ENCODE measurements at places on chromosomes 16 and 17.

GRCh38 chr17:31787857-31788570, 71.0 kb downstream of the COPRS start:
- DNase-seq = no peak

DNA sequence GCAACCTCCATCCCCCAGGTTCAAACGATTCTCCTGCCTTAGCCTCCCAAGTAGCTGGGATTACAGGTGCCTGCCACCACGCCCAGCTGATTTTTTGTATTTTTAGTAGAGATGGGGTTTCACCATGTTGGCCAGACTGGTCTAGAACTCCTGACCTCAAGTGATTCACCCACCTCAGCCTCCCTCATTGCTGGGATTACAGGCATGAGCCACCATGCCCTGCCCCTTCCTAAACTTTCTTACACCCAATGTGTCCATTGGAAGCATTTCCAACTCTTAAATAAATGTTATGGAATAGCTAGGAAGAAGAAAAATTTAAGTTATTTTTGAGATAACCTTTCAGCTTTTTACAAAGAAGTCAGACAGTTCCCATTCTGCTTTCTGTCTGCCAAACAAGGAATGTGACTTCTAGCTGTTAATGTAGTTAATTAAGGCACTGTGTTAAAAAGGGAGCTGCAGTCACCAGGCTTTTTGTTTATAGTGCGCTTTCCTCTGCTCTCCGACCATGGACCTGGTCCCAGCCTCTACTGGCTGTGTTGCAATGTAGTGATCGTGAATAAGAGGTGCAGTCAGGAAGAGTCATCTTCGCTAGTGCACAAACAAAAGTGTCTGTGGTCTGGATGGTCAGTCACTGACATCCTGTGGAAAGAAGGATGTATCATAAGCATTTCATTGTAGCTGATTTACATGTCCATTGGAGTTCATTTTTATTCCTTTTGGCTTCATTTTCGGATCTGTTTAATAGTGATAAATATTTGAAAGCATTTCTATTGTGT, 39.7 kb downstream of the USP10 start:
- DNase-seq = no peak

DNA sequence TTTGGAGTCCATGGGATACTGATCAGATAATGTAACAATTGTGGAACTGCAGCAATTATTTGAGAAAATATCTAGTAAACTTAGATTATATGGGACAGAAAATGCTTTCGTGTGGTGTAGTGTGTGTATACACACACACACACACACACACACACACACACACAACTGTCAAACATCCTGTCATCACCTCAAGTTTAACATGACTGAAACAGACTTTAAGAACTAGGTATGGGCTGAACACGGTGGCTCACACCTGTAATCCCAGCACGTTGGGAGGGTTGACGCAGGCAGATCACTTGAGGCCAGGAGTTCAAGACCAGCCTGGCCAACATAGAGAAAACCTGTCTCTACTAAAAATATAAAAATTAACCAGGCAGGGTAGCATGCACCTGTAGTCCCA, 544 bp upstream of the EVI2A start:
- DNase-seq = no peak

GRCh38 chr17:69995476-69995875, 79.5 kb upstream of the KCNJ16 start:
- no peak for DNase-seq

DNA sequence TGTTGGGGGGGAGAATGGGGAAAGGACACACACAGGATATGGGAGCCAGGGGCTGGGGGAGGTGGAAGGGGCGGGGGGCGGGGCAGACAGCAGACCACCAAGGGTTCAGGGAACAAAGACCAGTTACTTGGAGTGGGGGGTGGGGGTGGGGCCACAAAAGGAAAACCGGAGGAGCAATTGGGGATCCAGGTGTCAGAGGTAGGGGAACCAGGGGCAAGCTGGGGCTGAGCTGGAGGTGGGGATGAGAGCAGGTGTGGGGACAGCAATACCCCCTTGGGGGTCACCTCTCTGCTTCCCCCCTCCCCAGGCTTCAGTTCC, 1.4 kb upstream of the ORAI3 start:
- no peak for DNase-seq

DNA sequence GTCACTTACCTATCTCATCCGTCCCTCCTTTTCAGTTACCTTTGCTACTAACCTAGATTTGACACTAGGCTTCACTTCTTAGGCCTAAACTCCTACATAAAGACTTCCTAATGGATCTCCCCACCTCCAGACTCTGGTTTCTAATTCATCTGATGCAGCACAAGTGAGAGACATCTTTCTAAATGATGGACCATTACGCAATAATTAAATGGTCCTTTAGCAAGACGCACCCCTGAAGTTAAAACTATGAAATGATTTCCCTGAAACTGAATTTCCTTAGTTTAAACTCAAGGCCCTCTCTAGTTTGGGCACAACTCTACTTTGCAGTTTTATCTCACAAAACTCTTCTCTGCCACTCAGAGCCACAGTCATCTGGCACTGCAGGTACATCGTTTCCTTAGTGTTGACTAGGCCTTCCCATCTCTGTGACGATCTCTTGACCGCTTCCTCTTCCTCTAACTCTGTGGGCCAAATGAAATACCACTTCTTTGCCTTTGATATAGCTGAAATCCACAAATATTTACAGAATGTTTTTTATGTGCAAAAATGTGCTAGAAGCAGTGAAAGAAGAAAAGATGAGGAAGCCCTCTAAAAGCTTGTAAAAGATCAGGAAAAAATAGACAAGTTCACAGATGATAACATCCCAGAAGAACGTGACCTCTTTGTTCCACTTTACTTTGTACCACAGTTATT, 3.3 kb downstream of the SYNRG start:
- DNase-seq = no peak

GRCh38 chr17:1179112-1179817, 516 bp downstream of the ABR start:
- DNase-seq = no peak

DNA sequence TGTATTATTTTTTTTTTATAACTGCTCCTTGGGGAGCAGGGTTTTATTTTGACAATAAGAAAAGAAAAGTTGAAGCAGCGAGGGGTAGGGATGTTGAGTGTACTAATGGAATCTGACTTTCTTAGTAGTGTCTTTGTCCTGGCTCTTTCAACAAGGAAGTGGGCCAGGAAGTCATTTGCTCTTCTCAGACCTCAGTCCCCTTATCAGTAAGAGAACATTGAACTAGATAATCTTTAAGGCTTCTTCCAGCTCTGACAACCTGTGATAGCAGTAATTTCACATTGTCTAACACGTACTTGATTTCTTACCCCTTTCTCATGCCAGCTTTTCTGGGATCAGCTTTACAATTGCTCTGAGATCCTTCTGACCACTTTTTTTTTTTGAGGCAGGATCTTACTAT, 8.3 kb downstream of the LIG3 start:
- no peak for DNase-seq

- DNase-seq = no peak
These were observed 28.2 kb downstream of the GAS7 start for GRCh38 chr17:10170233-10170632.

GRCh38 chr16:1902547-1903219, 15.5 kb downstream of the HS3ST6 start:
- DNase-seq = no peak

GRCh38 chr17:31517524-31517923, 126.0 kb downstream of the RAB11FIP4 start:
- no peak for DNase-seq
